ENCODE measurements at places on chromosomes 16 and 17. TPM values are rescaled to one million over a fixed set of nuclear protein-coding genes. Genes with fewer than 3 reads are reported as not detected.

The TP53TG3C gene
- total RNA-seq: not detected

The KRTAP2-1 gene
- not detected for total RNA-seq

The SSTR5 gene
- not detected for total RNA-seq

The USP22 gene
- 386 TPM for total RNA-seq

The KRT222 gene
- not detected for total RNA-seq

The HS3ST3A1 gene
- total RNA-seq: 15.0 TPM

- DNase-seq: no peak
Measured at GRCh38 chr16:55055262-55055661, 124.6 kb downstream of the IRX5 start.

GRCh38 chr17:10161386-10161785 is 37.0 kb downstream of the GAS7 start:
- no peak for DNase-seq

GRCh38 chr17:27832831-27833230 is 32.5 kb upstream of the NOS2 start:
- DNase-seq: no peak

- no peak for DNase-seq
Measured at GRCh38 chr17:64786337-64786736, 124.2 kb upstream of the SMURF2 start.

GRCh38 chr17:68863091-68863652 is 92.0 kb downstream of the ABCA8 start:
- DNase-seq: no peak

DNA sequence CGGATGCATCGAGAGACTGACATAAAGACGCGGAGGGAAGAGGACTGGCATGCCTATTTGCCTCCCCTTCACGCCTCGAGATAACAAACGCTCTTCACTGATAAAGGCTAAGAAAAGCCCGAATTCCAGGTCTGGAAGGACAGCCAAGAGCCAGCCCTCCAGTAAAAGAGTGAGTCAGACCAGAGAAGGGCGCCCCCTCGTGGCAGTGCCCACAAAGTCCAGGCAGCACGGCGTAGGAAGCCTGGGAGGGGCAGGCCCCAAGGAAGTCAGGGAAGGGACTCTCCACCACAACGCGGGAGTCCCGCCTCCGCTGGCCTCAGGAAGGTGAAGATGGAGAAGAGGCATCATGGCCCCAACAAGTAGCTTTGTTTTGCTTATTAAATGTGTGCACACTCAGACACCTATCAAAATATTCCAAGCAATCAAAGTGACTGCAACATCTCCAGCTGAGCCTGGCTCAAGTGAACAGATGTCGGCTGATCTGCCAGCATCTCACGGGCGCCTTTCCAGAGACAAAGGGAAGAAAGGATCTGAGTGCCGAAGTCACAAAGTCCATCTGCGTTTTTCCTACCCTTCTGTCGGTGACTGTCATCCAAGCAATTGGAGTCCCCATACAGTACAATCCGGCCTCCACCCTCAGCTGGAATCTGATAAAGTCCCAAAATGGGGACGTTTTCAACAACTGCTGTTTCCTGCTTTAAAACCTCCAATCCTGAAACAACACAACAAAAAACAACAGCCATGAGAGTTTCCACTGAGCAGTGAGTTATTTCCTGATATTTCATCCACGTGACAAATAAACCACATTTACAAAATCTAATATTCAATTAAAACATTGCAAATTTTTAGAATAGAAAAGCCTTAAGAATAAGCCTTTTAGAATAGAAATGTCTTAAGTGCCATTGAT is 20.4 kb upstream of the SLC38A8 start:
- DNase-seq: peak; percentile 94

GRCh38 chr16:56980792-56981724 is 8.3 kb upstream of the NLRC5 start:
- no peak for DNase-seq

DNA sequence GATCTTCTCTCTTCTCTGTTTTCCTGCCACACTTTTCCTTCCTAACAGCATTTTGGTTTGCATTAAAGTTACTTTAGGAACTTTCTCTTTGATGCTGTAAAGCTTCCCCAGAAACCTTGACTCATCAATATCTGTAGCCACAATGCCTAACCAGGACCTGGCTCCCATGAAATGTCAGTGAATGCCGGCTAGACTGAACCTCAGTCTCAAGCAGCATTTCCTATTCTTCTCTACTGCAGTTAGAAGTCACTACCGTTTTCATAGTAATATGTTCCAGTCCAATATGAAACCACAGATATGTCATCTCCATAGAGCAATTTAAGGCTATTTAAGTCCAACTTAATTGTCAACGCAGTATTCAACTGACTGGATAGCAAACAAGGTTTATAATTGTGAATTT is 28.9 kb downstream of the ITFG1 start:
- no peak for DNase-seq

- DNase-seq: no peak
Measured at GRCh38 chr17:75411328-75412067, 6.0 kb upstream of the GRB2 start.

DNA sequence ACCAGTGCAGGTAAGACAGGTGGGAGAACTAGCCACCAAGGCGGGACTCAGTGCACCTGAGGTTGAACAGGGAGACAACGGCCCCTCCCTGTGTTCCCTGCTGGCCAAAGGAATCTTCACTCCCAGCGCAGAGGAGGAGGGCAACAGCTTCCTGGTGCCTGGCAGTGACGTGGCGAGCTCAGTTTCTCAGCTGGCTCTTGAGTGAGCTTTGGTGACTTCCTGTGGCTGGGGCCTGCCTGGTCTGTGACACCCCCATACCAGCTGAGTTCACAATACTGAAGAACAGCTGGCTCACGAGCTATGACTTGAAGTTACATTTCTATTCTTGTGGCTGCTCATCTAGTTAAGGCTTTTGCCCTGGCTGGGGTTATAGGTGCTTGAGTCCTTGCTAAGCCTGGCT is 26.1 kb downstream of the WNT9B start:
- no peak for DNase-seq

DNA sequence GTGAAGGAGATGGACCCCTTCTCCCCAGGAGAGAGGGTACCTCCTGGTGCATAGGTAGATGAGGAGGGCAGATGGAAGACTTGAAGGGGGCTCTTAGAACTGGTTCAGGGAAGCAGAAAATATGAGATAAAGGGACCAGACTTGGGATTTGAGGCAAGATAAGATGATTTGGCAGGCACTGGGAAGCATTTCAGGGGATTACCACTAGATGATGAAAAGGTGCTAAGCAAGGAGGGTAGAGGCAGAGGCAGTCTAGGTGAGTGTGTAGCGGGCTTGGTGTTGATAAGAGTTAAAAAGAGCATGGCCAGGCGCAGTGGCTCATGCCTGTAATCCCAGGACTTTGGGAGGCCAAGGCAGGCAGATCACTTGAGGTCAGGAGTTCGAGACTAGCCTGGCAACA is 14.4 kb downstream of the SLC9A5 start:
- no peak for DNase-seq

- DNase-seq: no peak
Measured at GRCh38 chr16:81547194-81547938, 102.8 kb downstream of the CMIP start.

- no peak for DNase-seq
Measured at GRCh38 chr16:89973654-89974335, 25.2 kb downstream of the DEF8 start.

DNA sequence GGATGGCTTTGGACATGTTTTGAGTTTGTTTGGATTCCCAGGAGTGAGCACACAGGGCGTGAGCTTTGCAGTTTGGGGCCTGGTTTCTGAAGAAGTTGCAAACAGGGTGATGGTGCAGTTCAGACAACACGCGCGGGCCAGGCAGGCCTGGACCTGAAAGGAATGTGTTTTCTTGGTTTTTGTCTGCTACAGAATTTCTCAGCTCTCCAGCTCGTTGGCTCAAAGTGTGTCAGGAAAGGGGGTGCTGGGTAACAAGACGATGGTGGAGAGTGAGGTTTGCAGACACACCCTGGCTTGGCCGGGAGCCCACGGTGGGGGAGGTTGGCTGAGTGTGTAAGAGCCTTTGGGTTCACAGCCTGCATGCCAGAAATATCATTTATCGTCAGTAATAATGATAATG is 82.3 kb downstream of the CMIP start:
- no peak for DNase-seq

GRCh38 chr17:41413353-41413957 is 10.9 kb downstream of the KRT37 start:
- DNase-seq: no peak
